Stimulated activated CD4-positive, alpha-beta T cell treated with anti-CD3 and anti-CD28 coated beads, TNF-alpha, amount 100 ng/mL, for 1 hour (primary cell): ENCODE measurements at places on chromosomes 6 and 20.

DNA sequence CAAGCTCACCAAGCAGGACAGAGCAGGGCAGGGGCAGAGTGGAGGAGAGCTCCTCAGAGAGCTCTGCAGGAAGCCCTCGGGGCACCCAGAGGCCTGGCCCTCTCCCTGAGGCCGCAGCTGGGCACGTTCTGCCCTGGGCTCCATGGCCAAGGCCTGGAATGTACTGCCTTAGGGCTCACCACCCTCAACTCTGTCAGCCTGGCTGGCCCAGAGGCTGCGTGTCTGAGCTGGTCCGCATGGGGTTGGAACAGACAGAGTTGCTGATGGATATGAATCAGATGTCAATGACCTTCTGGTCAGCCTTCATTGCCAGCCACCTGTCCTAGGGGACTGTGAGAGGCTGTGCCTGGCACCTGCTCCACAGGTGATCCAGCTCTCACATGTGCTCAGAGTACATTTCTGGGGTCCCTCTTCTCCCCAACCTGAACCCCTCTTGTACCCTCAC lies 33.2 kb upstream of the PCMTD2 start:
- no peak for DNase-seq

DNA sequence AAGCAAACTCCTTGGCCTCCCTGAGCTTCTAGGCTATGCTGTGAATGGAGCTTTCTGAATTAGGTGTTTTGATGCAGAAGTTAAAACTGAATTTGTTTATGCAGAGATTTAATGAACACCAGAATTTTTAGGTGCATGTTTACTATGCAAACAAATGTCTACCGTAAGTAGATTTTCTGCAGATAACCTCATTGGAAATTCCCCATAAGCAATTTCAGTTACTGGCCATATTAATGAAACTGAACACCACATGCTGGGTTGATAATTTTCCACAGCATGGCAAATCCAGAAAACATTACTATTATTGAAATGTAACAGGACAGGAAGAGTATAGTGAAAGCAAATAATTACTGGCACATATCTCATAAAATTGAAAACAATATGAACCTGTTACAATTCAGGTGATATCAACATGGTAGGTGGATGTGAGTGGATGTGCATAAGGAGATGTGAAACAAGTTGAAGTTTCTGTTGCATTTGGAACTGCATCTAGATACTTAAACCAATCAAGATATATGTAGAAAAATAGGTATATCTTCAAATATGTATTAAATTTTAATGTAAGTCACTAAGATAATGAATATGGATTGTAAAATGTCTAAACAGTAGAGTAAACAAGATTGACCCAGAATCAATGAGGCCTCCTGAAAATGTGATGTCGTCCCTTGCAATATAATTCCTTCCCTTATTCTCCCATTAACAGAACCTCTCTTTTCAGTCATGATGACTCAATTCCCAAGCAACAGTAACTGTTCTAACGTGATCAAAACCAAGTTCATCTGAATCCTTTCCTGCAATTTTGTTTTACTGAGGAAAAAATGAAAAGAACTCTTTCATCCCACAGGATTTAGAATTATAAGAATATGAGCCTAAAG lies 11.0 kb downstream of the PTCHD4 start:
- no peak for DNase-seq

- no peak for DNase-seq
Observed at GRCh38 chr20:63091901-63092659, 85.3 kb upstream of the BHLHE23 start.

GRCh38 chr20:23583526-23583925 lies 15.2 kb upstream of the CST9L start:
- DNase-seq, result no peak

- DNase-seq, result no peak
Observed at GRCh38 chr20:3158968-3159431, 665 bp downstream of the FASTKD5 start.

DNA sequence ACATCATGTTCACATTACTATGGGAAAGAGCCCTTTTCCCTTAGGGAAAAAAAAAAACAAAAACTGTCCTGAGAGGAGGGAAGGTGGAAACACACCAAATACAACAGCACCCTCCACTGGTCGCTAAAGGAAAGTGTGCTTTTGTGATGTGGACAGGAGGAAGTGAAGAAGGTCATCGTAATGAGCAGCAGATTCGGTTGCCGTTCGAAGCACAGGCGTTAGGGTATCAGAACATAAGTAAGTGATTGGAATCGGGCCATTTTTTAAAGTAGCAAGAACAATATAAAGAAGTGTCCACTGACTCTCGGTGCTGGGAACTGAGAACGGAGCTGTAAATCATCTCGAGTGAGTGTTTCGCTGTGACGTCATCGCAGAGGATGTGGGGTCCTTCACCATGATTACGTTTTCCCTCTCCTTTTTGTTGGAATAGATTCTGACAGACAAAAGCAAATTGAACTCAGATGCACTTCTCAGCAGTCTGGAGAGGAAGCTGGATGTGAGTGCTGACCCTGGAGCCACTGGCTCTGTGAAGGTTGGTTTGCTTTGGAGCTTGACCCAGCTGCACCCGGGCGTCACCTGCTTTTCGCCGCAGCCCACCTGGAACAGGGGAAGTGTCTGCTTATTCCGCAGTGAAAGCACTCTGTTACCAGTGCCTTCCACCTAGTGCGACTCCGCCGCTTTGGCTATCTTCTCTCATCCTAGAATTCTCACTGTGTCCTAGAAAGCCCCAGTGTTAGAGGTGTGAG lies 203.6 kb upstream of the GMDS start:
- DNase-seq, result no peak

- no peak for DNase-seq
Observed at GRCh38 chr20:63471002-63471716, 1.3 kb downstream of the KCNQ2 start.

GRCh38 chr6:22613051-22613450 lies 43.7 kb downstream of the HDGFL1 start:
- no peak for DNase-seq

GRCh38 chr6:27260369-27260768 lies 12.9 kb downstream of the PRSS16 start:
- no peak for DNase-seq

DNA sequence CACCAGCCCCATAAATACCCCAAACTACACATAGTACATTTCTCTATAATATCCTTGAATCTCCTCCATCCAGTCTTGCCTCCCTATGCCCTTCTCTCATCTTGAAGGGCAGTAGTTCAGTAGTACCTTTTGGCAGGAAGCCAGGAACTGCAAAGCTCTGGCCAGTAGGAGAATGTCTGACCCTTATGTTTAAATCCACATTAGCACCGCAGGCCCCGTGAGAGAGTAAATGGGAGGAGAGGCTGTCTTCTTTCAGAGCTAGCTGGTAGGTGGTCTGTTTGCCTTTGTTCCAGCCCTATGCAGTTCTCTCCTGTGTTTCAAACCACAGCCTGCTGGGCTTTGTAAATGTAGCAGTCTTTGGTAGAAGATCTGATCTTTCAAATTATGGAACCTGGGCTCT lies 690.7 kb downstream of the DOK5 start:
- no peak for DNase-seq

DNA sequence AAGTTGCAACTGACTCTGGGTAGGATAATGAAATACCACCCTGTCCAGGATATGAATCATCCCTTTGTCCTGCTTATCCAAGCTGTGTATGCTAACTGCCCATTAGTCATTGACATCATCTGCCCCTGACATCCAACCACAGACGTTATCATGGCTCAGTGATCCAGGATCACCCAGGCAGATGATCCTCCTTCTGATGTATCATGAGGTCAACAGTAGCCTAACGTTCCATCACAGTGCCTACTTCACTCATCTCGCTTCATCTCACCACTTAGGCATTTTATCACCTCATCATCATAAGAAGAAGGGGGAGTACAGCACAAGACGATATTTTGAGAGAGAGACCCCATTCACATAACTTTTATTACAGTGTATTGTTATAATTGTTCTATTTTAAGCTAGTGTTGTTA lies 13.4 kb upstream of the BTN3A2 start:
- DNase-seq, result no peak
